ENCODE measurements at places on chromosomes 1 and 21.

- no peak for DNase-seq
These were observed 21.3 kb downstream of the TMEM201 start for GRCh38 chr1:9609998-9610397.

DNA sequence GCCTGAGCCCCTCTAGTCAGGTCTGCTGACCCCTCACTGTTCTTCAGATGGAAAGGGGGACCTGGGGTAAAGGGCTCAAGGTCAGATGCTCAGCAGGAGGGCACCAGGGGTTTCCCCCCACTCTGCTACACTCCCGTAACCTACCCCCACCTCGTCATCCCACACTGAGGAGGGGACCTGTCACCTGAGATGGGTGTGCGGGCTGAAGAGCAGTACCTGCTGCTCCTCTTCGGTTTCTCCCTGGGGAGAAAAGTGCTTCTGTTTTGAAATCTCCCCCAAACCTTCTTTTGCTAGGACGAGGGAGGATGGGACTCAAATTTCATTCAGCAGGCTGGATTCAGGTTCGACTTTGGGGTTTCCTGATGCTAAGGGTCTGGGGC lies 65.2 kb downstream of the SYT2 start:
- DNase-seq, result no peak

DNA sequence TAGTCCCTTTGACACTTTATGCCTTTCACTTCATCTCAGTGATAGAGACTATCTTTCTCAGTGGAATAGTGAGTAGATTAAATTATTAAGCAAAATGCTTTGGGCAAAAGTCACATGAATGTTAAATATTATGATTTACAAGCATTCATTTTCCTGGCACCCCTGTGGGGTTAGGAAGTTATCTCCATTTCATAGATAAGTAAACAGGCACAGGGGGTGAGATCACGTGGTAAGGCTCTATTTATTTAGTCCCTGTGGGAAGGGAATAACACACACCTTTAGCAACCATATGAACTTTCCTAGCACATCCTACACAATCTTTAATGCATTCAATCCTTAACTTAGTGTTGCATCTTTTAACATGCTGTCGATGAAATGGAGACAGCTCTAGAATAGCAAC lies 12.3 kb downstream of the PSMB2 start:
- DNase-seq, result no peak

DNA sequence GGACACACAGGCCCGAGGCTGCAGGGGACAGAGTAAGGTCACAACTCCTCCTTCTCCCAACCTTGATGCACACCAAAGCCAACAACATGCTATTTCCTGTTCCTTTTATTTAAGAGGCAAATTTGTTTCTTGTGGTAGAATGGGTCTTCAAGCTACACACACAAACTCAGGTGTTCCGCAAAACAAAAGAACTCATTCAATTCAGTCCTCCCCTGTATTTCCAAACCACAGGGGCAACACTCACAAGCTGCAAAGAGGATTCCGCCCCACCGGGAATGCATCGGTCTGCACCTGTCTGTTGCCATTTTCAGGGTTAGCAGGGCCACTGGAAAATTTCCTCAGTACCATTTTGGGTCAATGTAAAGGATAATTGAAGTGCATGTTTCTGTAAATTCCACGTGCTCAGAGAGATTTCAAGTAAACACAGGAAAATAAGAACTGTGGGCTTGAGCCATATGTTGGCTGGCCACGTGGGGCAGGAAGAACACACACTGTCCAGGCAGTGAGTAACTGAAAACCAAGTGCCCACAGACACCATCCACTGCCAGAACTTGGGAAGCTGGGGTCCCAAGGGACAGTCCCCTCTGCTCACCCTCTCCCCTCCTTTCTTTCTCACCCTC lies 145.2 kb upstream of the ERG start:
- no peak for DNase-seq

DNA sequence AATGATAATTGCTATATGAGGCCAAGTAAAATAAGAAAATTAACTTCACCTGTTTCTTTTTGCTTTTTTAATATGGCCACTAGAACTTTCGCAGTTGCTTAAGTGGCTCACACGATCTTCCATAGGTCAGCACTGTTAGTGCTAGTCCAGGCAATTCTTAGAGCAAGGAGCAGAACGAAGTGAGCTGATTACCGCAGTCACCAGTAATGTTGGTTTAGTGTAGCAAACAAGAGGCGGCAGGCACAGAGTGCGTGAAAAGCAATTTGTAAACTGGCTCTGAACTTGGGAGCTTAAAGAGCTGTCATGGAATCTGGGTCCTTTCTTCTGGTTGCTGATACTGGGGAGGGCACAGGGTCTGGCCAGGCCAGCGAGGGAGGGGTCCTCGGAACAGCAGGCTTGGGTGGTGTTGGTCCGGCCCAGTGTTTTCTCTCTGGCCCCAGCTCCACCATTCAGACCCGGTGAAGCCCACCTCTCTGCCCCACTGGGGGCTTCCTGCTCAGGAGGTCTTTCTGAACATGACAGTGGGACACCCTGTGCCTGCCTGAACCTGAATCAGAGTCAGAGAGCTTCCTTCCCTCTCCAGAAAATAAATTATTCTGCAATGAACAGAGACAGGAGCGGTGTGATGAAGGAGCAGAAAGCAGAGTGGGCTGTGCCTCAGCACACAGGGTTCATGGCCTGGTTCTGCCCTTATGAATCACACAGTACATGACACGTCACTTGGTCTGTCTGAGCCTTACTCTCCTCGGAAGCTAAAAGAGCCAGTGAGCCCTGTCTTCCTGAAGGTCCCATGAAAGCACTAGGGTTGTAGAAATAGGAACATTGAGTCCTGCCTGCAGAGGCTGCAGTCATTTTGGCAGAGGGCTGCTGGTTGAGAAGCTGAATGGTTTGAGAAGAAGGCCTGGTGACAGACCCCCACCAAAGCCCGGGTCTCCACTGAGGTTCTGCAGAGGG lies 11.9 kb downstream of the ETS2 start:
- DNase-seq, result no peak

- DNase-seq, result no peak
These were observed 514 bp downstream of the FAM43B start for GRCh38 chr1:20552728-20553445.

DNA sequence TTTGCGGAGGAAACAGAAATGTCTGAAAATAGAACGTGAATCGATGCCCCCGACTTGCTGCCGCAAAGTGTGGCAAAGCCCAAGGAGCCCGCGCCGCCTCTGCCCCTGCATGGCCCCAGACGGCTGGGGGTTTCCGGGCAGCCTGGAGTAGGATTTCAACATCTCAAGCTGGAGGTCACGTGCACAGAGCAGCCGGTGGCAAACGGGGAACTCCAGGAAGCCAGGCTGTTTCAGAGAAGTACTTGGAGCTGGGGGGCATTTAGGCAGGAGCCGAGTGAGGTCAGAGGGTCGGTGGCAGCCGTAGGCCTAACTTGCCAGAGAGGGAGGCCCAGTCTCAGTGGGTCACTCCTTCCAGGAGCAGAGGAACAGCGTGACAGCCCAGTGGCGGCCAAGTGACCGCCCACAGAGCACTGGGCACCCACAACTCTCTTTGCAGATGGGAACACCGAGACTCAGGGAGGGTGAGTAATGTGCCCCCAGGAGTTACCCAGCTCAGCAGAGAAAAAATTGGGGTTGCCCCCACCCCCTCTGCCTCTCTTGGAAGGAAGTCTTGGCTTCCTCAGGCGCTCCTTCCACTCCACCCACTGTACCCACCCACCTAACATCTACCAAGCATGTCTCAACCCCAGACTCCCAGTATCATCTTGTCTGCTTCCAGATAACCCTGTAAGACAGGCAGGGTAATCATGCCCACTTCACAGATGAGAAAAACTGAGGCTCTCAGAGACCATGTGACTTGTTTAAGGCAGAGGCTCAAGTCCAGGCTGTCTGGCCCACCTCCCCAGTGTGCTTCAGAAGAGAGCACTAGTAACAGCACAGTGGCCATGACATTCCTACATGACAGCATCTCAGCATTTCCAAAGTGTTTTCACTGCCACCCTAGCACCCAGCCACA lies 179.4 kb downstream of the HIVEP3 start:
- DNase-seq, result peak; percentile 41

DNA sequence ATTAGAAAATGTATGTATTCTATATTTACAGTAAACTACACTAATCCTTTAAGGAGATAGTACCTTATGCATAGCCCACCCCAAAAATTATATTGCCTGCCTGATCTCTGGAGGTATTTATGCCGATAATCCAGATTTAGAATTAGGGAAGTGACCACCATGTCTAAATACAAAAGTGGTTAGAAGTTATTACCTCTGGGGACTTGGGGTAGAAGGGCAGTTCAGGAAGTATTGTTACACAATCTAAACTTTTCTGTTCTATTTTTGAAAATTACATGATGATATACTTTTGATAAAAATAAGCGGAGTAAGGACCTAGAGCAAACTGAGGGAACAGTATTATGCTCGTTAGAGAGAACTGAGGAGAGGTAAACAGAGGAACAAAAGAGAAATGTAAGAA lies 90.5 kb upstream of the ZP4 start:
- DNase-seq, result no peak

GRCh38 chr21:46038341-46038829 lies 56.8 kb downstream of the COL6A1 start:
- DNase-seq, result no peak
